Peyer's patch (tissue), 4 donors: ENCODE measurements at places on chromosomes 1 and 21. TPM values are rescaled to one million over a fixed set of nuclear protein-coding genes. Genes with fewer than 3 reads are reported as not detected.

The PPIAL4G gene
- not detected for total RNA-seq

The EFNA1 gene
- total RNA-seq: 166 TPM

The LRRC40 gene
- total RNA-seq: 18.0 TPM

The C1orf115 gene
- 228 TPM for total RNA-seq

The GCSAML gene
- 0.28 TPM for total RNA-seq

The STK40 gene
- total RNA-seq: 30.2 TPM

The CYP4B1 gene
- 45.9 TPM for total RNA-seq

The LAMC2 gene
- total RNA-seq: 10.5 TPM

The PLA2G2A gene
- 501 TPM for total RNA-seq

The OLIG2 gene
- total RNA-seq: not detected

The PPCS gene
- total RNA-seq: 82.5 TPM

The LHX8 gene
- not detected for total RNA-seq

The KCNA2 gene
- not detected for total RNA-seq

The PRRX1 gene
- total RNA-seq: 2.5 TPM

The TEDDM1 gene
- not detected for total RNA-seq

The ZNF593 gene
- 19.5 TPM for total RNA-seq

The DNM3 gene
- 11.6 TPM for total RNA-seq

The NTMT2 gene
- total RNA-seq: not detected

The PAQR6 gene
- 7.4 TPM for total RNA-seq

The KCNJ6 gene
- total RNA-seq: 0.38 TPM

The TPTE gene
- not detected for total RNA-seq

The PPM1J gene
- total RNA-seq: 0.67 TPM

The S100B gene
- 1.8 TPM for total RNA-seq

The FAF1 gene
- 57.4 TPM for total RNA-seq

The ELAVL4 gene
- total RNA-seq: 3.3 TPM

The LRRC7 gene
- total RNA-seq: 1.7 TPM

The HLX gene
- 4.0 TPM for total RNA-seq

The FYB2 gene
- 10.2 TPM for total RNA-seq

The TRIM46 gene
- total RNA-seq: not detected

The SPRR2D gene
- not detected for total RNA-seq

The MNDA gene
- not detected for total RNA-seq

The KLHL12 gene
- total RNA-seq: 19.8 TPM

The SELE gene
- not detected for total RNA-seq

The WNT2B gene
- 5.8 TPM for total RNA-seq

The ALPL gene
- total RNA-seq: 1.5 TPM
